ENCODE measurements at places on chromosomes 1 and 21.

- DNase-seq, result peak; percentile 5
Measured at GRCh38 chr1:76933847-76934815, 66.9 kb downstream of the ST6GALNAC5 start.

DNA sequence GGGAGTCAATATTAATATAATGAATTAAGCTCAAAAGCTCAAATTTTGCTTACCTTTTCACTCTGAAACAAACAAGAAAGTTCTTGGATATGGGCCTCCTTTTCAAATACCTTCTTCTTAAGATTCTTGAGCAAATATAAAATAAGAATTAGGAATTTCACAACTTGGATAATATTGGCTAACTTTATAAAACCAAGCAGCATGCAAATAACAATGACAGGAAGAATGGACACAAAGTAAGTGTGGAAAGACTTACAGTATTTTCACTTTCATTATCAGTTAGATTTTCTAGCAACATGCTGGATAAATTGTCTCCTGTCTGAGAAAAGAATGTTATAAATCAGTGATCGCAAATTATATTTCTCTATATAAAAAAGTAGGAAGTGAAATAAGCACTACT is 13.2 kb downstream of the ODF2L start:
- DNase-seq, result no peak

DNA sequence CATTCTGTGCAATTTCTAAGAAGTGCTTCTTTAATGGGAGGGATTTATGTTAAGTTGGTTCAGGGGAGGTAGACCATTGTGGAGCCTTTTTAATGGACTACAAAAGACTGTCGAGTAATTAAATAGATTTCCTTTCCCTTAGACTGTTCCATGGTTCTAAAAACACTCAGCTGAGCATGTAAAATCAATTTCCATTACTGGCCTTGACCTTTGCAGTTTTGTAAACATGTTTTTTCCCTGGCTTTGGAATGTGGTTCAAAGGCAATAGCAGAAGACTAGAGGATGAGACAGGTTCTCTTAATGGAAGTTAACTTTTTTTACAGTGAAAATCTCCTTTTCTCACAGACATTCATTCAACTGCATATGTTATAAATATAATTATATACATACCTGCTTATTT is 37.6 kb upstream of the BTG3 start:
- DNase-seq, result no peak

DNA sequence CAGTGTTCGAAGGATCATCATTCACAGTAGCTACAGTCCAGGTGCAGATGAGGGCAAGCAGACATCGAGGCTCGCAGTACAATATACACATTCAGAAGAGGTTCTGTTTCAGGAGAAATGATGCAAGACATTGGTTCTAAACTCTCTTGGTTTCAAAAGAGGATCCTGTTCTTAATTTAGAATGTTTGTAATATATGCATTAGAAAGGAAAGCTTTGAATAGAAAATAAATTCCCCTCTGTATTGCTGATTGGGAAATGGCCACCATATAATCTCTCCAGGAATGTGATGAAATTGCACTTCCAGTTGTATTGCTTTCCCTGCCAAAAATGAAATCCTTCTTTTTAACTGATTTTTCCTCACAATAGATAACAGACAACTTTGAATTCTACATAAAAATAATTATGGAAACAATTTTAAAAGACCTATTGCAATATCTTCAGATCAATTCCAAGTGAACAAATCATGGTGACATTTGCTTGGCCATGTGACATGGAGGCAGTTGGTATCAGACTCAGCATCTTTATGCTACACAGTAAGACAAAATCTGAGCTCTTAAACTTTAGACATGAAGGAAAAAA is 27.6 kb upstream of the SIPA1L2 start:
- DNase-seq, result no peak

DNA sequence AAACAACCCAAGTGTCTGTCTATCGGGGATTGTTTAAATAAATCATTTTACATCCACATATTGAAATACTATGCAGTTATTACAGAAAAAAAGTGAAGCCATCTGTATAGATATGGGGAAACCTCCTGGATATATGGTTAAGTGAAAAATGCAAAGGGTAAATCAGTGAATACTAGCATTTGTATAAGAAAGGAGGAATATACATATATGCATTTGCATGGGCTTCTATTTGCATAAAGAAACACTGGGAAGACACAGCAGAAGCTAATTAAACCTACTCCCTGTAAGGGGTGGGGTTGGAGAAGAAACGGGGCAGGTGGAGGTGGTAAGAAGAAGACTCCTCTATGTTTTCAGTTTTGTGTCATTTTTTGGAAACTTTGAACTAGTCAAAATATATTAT is 16.6 kb upstream of the KIRREL1 start:
- DNase-seq, result no peak

- no peak for DNase-seq
Measured at GRCh38 chr21:41894511-41894910, 15.4 kb upstream of the PRDM15 start.

DNA sequence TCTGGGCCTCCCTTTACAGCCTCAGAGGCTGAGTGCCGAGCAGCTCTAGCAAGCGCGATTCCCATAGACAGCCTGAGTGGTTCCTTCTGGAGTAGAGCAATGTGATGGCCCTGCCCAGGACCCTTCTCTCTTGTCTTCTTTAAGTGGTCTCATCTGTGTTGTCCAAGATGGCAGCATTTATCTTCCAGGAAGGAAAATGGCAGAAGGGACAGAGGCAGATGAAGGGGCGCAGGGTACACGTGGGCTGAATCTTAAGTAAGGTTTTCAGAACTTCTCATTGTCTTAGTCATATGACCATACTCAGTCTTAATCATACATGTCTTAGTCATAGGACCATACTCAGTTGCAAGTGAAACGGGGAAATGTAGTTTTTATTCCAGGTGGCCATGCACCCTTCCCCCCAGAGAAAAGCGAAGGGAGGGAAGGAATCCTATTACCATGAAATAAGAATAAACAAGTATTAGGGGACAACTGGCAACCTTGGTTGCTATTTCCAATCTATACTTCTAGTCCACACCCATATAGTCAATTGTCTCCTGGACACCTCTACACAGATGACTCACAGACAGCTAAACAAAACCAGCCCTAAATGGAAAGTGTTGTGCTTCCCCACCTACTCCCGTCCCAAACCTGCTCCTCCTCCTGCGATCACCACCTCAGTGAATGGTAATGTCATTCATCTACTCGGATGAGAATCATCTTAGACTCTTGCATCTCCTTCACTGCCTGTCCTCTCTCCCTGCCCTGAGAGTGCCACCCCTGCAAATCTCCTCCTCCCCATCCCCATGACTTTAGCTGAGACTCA is 13.3 kb downstream of the OVAAL start:
- DNase-seq, result no peak

DNA sequence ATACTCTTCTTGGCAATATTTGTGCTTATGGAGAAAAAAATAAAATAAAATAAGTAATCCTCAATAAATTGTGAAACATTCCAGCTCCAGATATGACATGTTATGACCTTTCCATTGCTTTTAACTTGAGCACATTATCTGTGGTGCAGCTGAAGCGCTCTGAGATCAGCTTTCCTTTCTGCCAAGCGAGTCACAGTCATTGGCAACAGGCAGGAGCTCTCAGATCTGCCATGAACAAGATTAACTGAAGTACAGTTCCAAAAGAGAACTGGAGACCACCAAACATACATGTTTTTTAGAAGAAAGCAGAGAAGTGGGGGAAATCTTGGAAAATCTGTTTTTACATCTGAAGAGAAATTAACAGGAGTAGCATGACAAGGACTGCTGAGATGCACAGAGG is 89.2 kb upstream of the DSCAM start:
- DNase-seq, result no peak

- no peak for DNase-seq
Measured at GRCh38 chr21:35032474-35033263, 16.4 kb downstream of the RUNX1 start.

DNA sequence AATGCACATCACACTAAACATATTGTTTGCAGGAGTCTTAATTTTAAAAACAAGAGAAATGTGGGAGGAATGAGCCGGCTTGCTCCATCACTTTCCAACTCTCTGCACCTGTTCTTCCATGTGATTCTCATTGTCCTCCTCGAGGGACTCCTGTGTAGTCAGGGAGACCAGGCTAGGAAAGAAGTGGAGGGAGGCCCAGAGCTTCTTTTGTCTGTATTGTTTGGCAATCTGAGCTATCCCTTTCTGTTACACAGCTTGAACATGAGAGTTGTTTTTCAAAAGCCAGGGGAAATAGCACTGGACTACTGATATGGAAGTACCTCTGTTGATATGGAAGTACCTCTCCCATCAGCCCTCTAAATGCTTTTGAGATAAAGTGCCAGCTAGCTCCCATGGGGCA is 18.8 kb upstream of the LRRC8D start:
- peak; percentile 80 for DNase-seq

DNA sequence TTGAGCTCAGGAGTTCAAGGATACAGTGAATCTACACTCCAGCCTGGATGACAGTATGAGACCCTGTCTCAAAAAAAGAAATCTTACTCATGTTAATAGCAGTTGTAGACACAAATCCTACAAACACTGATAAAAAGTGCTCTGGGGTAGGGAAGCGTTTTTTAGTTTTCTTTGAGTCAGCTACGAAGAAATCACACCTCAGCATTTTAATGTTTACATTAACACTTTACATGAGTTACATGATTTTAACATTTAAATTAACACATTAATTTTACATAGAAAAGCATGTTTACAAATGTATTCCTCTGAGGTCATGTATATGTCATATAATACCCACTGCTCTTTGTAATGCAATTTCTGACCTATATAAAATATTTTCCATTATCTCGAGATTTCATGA is 419.2 kb downstream of the DPYD start:
- DNase-seq, result no peak

- DNase-seq, result no peak
Measured at GRCh38 chr1:33099290-33100118, 18.6 kb downstream of the AZIN2 start.

DNA sequence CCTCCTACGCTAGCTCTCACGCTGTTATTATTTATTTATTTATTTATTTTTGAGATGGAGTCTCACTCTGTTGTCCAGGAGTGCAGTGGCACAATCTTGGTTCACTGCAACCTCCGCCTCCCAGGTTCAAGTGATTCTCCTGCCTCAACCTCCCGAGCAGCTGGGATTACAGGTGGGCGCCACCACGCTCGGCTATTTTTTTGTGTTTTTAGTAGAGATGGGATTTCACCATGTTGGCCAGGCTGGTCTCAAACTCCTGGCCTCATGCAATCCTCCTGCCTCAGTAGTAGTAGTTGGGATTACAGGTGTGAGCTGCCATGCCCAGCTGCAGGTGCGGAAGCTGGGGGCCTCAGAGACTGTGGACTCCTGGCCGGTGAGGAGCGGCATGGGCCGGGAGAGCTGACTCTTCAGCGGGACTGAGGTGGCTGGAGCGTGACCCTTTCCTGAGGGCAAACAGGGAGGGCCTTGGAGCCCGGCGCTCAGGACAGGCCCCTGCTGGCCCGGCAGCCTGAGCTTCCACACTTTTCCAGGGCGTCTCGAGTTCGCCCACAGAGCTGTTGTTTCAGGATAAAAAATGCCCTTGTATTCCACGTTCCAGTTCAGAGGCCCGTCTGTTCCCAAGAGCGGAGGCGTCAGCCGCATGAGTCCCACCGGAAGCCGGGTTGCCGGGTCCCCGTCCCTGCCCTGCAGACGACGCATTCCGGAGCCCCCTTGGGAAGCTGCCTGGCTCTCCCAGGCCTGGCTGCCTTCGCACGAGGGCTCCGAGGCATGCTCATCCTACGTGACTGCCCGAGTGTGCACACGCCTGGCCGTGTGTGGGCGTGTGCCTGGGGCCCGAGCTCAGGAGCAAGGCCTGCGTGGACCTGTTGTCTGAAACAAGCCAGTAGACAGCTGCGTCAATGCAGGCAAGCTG is 126.2 kb downstream of the SIK1 start:
- DNase-seq, result no peak

DNA sequence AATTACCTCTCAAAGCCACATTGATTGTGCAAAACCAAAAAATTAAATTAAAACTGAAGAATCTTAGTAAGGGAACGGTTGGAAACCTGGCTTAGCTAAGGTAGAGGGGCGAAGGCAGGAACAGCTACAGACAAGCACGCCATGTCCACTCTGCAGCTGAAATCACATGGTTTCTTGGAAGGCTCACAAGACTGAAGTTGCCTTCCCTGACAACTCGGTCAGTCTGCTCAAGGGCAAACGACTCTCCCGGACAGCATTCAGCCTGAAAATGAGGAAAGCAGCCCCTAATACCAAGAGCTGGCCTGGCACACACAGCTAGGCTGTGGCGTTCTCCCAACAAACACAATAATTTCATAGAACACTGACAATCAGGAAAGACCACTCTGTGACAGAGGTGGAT is 22.7 kb upstream of the BECN2 start:
- DNase-seq, result no peak

DNA sequence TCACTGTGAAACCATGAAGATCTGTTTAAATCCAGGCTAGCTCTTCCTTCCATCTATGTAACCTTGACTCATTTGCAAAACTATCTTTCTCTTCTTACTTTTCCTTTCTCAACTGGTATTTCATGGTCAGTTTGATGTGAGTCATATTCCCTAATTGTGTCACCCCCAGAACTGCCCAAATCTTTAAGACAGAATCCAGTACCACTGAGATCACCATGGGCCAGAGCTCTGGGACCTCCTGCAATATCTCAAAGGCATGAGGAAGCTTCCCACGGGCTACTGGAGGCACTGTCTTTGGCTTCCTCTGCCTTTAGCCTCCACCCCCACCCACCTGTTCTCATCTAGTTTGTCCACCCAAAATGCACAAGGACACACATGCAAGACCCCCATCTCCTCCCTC is 274.4 kb upstream of the FMN2 start:
- DNase-seq, result no peak

GRCh38 chr1:164678136-164678700 is 119.2 kb downstream of the PBX1 start:
- no peak for DNase-seq

- no peak for DNase-seq
Measured at GRCh38 chr1:173297798-173298391, 90.8 kb upstream of the TNFSF4 start.

GRCh38 chr1:43524804-43525203 is 5.9 kb upstream of the PTPRF start:
- no peak for DNase-seq

- DNase-seq, result no peak
Measured at GRCh38 chr1:29264773-29265389, 28.6 kb downstream of the PTPRU start.

DNA sequence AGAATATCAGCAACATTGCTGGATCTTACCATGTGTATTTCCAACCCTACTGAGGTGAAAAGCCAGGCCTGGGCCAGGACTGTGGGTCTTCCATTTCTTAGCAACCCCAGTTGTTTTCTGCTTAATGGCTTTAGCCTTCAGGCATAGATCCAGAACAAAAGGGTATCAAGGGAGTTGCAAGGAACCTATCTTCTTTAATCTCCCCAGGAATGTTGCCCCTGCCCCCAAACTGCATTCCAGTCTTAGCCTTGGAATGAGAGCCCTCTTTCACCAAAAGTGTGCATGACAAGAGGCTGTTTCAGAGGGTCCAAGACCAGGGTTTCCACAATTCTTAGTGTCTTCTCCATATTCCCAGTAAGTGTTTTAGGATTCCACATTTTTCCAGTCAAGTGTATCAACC is 87.9 kb upstream of the SOX13 start:
- peak; percentile 90 for DNase-seq
